Muscle of leg (tissue), 16 donors: ENCODE measurements at places on chromosomes 12 and 14. TPM values are rescaled to one million over a fixed set of nuclear protein-coding genes. Genes with fewer than 3 reads are reported as not detected.
A peak's percentile ranks its signal among the peaks of the same experiment; 100 is the strongest.

ATF7IP gene
- 29.6 TPM for polyA plus RNA-seq

DNA sequence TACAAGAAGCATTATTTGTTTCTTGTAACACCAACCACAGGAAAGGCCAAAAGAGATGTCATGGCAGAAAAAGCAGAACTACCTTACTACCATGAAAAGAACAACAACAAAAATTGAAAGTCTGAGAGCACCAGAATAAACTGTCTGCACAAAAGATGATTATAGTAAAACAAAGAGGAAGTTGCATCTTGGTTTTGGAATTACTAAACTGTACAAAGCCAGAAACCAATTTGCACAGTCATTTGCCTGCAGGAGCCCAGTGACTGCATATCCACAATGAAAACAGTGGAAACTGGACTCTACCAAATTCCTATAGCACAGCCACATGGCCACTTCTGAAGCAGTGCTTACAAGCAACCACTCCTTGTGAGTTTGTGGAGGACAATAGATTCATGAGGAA, 276.2 kb downstream of the SSPN start:
- peak; percentile 62 for DNase-seq

DNA sequence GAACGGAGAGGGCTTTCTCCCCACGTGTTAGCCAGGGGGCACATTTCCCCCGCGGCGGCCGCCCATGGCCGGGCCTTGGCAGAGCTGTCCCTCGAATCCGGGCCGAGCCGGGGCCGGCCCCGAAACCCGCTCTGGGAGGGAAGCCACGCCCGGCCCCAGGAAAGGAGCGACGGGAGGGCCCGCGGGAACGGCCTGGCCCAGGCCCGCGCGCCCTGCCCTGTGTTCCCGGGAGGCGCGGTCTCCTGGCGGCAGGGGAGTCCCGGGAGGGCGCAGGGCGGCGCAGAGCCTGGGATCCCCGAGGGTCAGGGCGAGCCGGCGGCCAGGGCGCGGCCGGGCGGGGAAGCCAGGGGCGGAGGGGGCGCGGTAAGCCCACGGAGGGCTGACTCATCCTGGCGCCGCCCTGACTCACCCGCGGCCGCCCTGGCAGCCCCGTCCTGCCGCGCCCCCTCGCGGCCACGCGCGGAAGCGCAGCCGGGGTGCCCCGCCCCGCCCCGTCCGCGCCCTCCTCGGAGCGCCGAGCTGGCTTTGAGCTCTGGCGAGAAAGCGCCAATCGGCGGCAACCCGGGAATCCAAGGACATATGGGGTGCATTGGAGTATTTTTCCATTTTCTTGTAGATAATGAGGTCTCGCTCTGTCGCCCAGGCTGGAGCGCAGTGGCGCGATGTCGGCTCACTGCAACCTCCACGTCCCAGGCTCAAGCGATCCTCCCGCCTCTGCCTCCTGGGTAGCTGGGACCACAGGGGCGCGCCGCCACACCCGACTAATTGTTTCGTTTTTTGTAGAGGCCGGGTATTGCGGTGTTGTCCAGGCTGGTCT, 31.8 kb upstream of the PLEKHG6 start:
- DNase-seq = peak; percentile 88

CLEC1A gene
- 2.9 TPM for polyA plus RNA-seq

- no peak for DNase-seq
Observed at GRCh38 chr12:25438638-25439037, 114.4 kb downstream of the LMNTD1 start.

DNA sequence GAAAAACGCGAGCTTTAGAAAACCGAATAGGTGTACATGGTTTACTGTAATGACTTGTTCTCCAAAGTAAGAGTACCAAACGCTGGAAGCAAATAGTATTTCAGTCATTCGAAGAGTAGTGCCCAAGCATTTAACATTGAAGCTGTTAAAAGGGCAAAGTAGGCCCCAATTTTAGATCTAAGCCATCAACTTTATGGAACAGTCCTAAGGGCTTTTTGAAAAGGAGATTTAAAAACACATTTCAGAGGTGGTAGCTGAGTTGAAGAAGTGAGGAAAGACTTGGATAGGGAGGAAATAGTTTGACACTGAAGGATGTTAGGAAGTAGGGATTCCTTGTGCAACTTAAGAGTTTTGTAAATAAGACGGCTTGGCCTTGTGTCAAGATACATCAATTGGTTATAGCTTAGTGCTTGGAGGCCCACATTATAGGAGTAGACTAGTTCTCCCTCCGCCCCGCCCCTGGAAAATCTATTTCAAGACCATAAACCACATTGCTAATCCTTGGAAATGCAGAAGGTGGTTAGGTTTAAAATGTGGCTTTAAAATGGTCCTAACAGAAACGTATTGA, 783 bp upstream of the TUBA1B start:
- DNase-seq = peak; percentile 81

DNA sequence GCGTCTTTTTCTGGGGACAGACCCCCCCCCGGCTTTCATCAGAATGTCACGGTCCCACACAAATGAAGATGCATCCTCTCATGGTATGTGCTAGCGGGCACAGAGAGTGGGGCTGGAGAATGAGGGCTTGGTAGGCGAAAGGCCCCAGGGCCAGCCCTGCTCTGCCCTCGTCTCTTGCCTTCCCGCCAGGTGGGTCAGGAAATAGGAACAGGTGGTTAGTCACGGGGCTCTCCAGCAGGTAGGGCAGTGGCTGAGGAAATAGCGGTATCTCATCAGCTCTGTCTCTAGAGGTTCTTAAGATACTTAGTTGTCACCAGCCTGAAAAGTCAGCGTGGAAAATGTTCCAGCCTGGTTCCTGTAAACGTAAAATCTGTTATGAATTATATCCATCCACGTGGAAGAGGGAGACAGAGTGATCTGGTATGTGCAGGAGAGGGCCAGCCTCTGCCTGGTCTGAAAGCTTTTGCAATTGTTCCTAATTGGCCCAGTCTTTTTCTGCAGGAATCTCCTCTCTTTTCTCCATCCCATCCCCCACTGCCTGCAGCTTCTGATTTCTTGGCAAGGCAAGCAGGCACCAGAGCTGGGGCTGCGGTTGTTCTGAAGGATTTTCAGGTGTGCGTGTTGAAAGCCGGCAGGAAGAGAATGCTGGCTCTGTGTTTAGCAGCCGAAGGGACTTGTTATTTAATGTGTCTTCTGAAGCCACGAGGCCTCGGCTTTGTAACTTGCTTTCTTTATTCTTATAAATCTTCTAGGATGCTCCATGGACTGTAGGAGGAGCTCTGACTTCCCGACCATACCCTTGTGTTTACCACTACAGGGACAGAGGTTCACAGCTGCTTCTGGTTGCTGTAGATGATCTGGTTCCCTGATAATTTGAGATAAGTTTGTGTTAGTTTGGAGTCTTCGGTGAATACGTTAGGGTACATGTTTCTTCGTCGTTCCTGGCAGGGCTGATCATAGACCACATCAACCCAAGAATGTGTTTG, 131.1 kb downstream of the CACNA1C start:
- DNase-seq = peak; percentile 68

GRCh38 chr14:99215277-99215676, 56.7 kb downstream of the BCL11B start:
- DNase-seq = peak; percentile 82

DNA sequence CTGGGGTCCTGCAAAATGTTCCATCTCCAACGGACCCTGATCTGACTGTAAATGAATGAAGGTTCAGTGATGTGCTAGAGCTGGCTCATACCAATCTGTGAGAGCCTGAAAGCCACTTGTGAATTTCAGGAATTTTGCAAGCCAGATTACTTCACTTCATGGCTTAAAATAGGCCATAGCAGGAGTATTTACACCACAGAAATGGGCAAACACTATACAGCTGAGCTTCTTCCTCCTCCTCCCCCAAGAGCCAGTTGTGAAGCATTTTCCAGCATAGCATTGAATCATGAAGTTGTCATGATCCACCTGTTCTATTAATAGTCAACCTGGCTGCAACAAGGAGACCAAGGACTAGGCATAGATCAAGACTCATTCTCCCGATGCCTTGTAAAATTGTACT, 141.3 kb upstream of the RASSF8 start:
- no peak for DNase-seq
